Stimulated activated CD8-positive, alpha-beta memory T cell treated with anti-CD3 and anti-CD28 coated beads, Interleukin-7, amount 100 ng/mL, for 1 hour (primary cell): ENCODE measurements at places on chromosomes 6 and 20.

GRCh38 chr6:26269531-26270485 lies 95.2 kb upstream of the BTN3A2 start:
- no peak for DNase-seq

GRCh38 chr20:50804437-50805348 lies 9.8 kb downstream of the BCAS4 start:
- DNase-seq: no peak

DNA sequence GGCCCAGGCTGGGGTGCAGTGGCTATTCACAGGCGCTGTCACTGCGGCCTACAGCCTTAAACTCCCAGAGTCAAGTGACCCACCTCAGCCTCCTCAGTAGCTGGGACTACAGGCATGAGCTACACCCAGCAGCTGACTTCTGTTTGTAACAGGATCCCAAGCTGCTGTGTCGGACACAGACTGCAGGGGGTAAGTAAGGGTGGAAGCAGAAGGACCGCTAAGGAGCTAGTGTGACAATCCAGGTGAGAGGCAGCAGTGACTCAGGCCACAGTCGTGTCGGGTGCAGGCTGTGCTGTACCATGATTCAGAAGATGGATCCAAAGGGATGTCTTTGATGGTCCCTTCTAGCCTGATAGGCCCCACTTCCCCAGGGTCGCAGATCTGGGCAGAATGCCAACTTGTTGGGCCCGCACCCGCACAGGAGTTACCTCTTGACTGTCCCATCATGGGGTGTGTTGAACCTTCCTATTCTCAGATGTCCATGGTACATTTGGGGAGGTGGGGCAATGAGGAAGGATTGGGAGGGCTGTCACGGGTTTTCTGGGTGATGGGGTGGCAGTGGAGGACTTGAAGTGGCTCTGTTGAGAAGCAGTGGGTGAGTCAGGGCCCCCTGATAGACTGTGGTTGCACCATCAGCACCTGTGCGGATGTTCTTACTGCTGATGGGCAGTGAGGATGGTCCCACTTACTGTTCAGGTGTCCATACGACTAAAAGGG lies 25.3 kb downstream of the AAR2 start:
- no peak for DNase-seq

DNA sequence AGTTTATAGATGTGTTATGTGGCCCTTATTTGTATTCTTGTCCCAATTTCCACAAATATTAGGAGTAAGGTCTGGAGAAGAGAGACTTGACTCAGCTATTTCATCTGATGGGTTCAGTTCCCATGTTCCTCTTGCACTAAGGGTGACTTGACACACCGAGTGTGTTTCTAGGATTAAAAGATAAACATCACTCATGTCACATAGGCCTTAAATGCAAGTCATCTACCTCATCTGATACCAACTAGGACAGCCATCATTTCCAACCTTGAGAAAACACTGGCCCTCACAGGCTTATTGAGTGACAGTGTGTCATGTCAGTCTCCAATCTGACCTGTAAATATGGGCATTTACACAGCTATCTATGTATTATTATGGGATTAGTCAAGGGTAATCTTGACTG lies 53.0 kb upstream of the ADGRF5 start:
- DNase-seq: no peak

GRCh38 chr20:23683281-23683680 lies 5.6 kb downstream of the CST4 start:
- DNase-seq: no peak

GRCh38 chr6:149458806-149459205 lies 26.0 kb downstream of the ZC3H12D start:
- DNase-seq: no peak

- no peak for DNase-seq
Observed at GRCh38 chr6:117448732-117449485, 23.2 kb upstream of the ROS1 start.
